ENCODE measurements at places on chromosomes 7 and 10.
A peak's percentile ranks its signal among the peaks of the same experiment; 100 is the strongest.

- no peak for DNase-seq
These were observed 17.0 kb downstream of the KCP start for GRCh38 chr7:128893251-128894100.

GRCh38 chr10:31961277-31962074 is 32.8 kb upstream of the ARHGAP12 start:
- no peak for DNase-seq

GRCh38 chr10:129627442-129627841 is 160.4 kb downstream of the MGMT start:
- DNase-seq: no peak

- DNase-seq: no peak
These were observed 14.0 kb upstream of the ITGB8 start for GRCh38 chr7:20316706-20317105.

DNA sequence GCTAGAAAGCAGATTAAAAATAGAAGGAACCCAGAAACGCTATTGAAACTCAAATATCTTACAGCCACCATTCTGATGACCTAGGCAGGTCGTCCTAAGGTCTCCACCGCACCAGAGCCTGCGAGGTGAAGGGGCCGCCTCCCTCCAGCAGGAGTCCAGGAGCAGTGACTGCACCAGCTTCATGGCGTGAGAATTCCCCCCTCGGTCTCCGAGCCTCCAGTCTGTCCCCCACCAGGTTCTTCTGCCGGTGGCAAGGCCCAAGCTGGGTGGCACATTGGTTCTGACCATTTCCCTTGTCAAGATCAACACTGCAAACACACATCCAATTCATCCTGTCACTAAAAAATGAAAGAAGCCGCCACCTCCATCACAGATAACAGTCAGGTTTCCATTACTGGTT is 98.7 kb downstream of the DIP2C start:
- DNase-seq: no peak

- DNase-seq: no peak
These were observed 82.3 kb downstream of the ADCY1 start for GRCh38 chr7:45656431-45656830.

GRCh38 chr7:125934539-125934938 is 1004.9 kb upstream of the POT1 start:
- no peak for DNase-seq

DNA sequence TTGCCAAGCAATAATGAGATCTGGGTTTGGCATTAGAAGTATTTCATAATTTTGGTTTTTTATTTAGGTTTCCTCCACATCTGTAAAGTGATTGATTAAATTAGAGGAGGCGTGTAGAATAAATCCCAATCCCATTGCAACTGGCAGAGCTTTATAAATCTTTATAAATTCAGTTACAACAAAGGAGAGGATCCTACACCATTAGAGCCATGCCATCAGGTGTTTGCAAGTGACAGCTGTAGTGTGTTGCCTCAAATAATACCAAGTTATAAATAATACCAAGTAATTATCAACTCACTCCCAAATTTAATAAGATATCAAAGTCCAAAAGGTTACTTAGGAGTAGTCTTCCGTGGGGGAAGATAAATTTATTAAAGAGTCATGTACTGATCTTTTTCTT is 62.2 kb downstream of the PODXL start:
- DNase-seq: no peak

DNA sequence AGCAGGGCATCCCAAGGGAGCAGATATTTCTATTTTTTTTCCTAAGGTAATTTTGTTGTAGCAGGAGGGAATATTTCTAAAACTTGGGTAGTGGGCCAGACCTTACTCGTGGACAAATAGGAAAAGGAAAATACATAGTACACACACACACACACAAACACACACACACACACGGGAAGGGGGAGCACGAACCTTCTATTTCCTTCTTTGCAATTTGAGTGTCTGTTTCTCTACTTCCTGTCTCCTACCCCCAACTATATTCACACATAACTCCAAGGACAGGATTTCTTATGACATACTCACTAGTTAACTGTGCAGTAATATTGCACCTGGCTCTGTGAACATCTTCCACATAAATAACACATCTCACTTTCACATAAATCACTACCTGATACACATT is 4.4 kb downstream of the LDB1 start:
- no peak for DNase-seq

- no peak for DNase-seq
These were observed 270.8 kb downstream of the ELFN1 start for GRCh38 chr7:1940863-1941262.

GRCh38 chr7:137454246-137454724 is 110.8 kb upstream of the PTN start:
- no peak for DNase-seq

- no peak for DNase-seq
These were observed 109.9 kb downstream of the JCAD start for GRCh38 chr10:29949411-29950011.

DNA sequence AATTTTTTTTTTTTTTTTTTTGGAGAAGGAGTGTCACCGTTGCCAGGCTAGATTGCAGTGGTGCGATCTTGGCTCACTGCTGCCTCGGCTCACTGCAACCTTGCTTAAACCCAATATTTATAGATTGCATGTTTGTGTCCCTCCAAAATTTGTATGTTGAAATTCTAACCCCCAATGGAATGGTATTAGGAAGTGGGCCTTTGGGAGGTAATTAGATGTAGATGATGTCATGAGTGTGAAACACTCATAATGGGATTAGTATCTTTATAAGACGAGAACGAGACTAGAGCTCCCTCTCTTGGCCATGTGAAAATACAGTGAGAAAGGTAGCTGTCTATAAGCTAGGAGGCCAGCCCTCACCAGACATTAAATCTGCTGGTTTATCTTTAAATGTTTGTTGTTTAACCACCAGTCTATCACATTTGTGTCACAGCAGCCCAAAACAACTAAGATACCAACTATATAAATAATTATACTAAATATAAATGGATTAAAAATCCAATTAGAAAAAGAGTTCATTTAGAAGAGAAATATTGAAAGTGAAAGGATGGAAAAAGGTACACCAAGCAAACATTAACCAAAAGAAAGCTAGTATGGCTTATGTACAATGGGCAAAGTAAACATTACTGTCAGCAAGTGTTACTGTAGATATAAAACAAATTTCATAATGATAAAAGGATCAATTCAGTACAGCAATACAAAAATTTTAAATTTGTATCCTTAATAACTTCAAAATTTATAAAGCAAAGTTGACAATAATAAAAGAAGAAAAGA is 9.3 kb downstream of the TCAF1 start:
- no peak for DNase-seq

- DNase-seq: no peak
These were observed 56.1 kb upstream of the PDLIM1 start for GRCh38 chr10:95346715-95347401.

- no peak for DNase-seq
These were observed 170.3 kb downstream of the PAXIP1 start for GRCh38 chr7:154832557-154833138.

- DNase-seq: no peak
These were observed 86.5 kb upstream of the GRB10 start for GRCh38 chr7:50869108-50869725.

GRCh38 chr7:102122026-102122425 is 164.6 kb upstream of the SH2B2 start:
- no peak for DNase-seq

- no peak for DNase-seq
These were observed 170.3 kb downstream of the NEURL1 start for GRCh38 chr10:103663802-103664201.

DNA sequence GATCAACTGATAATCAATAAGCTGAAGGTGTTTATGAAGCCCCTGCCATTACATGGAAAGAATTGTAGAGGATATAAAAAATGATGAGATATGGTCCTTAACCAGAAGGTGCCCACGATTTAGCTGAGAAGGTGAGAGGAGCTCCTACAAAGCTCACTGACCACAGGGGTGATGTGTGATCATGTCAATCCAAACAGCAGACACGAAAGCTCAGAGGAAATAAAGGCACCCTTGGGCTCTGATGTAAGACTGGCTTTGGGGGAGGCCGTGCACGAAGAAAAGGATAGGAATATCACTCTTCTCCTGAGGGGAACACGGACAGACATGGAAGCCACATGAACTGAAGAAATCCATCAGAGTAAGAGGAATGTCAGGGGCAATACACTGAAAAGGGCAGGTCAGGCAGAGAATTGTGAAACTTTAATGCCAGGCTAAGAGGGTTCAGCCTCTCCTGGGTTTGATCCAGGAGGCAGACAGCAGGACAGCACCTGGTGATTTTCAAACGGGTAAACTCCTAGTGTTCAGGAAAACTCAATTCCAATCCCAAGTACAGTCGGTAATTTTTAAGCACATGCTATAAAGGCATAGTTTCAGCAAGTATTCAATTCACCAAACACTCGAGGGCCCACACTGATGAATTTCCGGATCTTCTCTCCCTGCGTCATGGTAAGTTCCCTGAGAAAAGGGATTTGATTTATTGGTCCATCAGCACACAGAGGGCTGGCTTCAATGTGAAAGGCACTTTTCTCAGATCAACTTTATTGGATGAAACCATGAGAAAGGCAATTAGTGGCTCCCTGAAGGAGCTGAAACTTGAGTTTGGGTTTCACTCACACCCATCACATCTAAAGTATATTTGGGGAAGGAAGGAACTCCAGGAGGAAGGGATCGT is 163.8 kb downstream of the PRPF18 start:
- DNase-seq: no peak

- DNase-seq: no peak
These were observed 4.0 kb downstream of the SLC16A12 start for GRCh38 chr10:89531359-89531758.

DNA sequence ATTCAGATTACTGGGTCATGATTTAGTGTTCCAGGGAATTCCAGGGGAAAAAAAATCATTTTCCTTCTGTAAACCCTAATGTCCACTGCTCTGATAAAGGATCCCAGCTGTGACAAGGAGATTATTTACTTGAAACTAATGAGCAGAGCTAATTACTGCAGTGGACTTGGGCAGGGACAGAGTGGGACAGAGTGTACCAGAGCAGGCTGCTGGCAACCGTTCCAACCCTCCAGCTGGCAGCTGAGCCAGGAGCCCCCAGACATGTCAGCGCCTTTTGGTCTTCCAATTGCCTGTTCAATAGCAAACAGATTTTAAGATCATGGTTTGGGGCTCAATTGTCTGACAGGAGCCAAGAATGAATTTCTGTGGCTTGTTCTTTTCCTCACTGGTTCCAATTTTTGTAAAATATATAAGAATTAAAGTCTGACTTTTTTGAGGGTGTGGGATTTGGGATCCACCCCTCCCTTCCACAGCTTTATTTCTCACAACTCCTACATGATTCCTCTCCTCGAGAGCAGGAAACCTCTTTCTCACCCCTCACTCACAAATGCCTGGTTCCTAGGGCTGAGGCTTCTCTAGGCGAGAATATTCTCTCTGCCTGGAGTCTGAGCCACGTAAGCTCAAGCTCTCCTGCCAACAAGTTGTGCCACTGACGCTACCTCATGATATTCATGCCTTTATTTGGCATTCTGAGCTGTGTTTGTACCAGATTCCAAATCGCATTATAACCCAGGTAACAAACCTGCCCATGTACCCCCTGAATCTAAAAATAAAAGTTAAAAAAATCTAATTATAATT is 20.6 kb upstream of the FAM180A start:
- DNase-seq: no peak

GRCh38 chr7:20862554-20862953 is 75.9 kb upstream of the SP8 start:
- DNase-seq: no peak

- DNase-seq: no peak
These were observed 220.5 kb downstream of the ELFN1 start for GRCh38 chr7:1890289-1891235.

- no peak for DNase-seq
These were observed 28.5 kb downstream of the ARL5B start for GRCh38 chr10:18687706-18688105.

DNA sequence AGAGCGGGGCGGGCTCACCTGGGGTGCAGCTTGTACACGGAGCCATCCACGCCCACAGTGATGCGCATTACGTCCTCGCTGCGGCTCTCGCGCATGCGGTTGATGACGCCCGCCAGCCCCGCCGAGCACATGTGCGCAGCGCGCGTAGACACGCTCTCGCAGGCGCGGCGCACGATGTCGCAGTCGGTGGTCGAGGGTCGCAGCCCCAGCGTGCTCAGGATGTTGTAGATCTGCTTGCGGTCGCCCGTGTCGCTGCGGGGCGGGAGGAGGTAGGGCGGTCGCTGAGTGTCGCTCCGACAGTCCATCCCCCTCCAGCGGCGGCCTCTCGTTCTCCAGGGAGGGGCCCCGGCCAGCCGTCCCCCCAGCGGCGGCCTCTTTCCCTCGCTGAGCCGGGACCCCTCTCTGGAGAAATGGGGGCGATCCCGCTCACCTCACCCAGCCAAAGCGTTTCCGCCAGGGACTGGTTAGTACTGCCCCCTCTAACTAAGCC is 4.4 kb upstream of the MYL7 start:
- peak; percentile 43 for DNase-seq

GRCh38 chr10:118995739-118996138 is 33.8 kb upstream of the NANOS1 start:
- DNase-seq: no peak

- DNase-seq: no peak
These were observed 30.6 kb downstream of the TSPAN14 start for GRCh38 chr10:80484676-80485075.

- DNase-seq: no peak
These were observed 683 bp upstream of the ANKRD22 start for GRCh38 chr10:88852327-88852726.

GRCh38 chr10:50369931-50370330 is 118.6 kb upstream of the ASAH2 start:
- DNase-seq: no peak

- no peak for DNase-seq
These were observed 852.9 kb downstream of the SORCS1 start for GRCh38 chr10:106311590-106311989.

GRCh38 chr7:80324032-80324431 is 187.8 kb downstream of the GNAT3 start:
- no peak for DNase-seq

- DNase-seq: no peak
These were observed 177.2 kb downstream of the FANK1 start for GRCh38 chr10:126073606-126074005.

- no peak for DNase-seq
These were observed 32.5 kb upstream of the TNS3 start for GRCh38 chr7:47614450-47614849.

GRCh38 chr7:31028417-31028992 is 23.6 kb upstream of the ADCYAP1R1 start:
- DNase-seq: no peak

DNA sequence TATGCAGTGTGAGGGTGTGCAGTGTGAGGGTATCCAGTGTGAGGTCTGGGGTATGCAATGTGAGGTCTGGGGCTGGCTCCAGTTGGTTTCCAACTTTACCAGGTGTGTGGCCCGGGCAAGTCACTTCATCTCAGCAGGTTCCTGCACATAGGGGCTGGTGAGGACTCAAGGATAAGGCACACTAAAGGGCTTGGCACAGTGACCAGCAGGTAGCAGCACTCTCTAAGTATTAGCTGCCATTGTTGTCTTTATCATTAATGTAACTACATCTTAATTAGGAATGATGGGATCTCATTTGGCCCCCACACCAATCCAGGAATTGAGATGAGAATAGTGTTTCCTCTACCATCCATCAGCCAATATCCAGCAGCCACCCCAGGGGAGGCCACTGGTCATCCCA is 117.3 kb downstream of the KCNMA1 start:
- no peak for DNase-seq

- DNase-seq: no peak
These were observed 81.1 kb downstream of the ZMIZ1 start for GRCh38 chr10:79149662-79150443.

- no peak for DNase-seq
These were observed 86.9 kb upstream of the ZNF438 start for GRCh38 chr10:31118556-31118955.

- no peak for DNase-seq
These were observed 149.4 kb downstream of the GLI3 start for GRCh38 chr7:42087616-42088015.
